ENCODE measurements at places on chromosomes 6 and 20.

- DNase-seq = no peak
Observed at GRCh38 chr6:150835620-150836019, 29.9 kb upstream of the MTHFD1L start.

- no peak for DNase-seq
Observed at GRCh38 chr6:108407904-108408827, 113.3 kb downstream of the AFG1L start.

DNA sequence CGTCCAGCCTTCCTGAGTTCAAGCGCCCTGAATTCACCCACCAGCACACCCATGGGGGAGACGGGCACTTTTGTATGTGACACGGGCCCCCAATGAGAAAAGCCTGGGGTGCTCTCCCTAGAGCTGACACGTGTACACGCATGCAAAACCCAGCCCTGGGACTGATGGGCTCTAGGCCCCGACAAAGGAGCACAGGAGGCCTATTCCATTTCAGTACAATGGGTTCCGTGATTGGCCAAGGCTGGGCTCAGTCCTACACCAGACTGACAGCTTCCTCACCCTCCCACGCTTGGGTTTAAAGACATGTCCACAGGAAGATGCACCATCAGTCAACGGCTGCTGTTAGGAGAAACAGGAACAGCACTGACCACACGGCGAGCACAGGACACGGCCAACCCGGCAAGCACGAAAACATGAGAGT, 8.8 kb downstream of the ZBTB46 start:
- DNase-seq = no peak

DNA sequence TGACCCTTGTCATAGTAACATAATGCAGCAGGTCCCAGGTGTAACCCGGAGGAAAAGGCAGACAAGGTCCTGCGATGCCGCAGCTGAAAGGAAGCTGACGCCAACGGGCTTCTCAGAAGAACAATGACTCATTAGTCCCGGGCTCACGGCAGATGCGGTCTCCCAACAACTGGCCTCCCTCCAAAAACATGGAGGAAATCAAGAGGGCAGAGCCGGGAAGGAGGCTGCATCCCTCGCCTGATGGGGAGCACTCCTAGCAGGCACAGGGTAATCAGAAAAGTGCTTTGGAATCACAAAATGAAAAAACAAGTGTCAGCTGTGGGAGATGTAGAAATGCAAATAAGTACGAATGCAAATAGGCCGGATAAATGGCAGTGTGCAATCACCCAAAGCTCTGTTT, 165.2 kb upstream of the AGPAT4 start:
- peak; percentile 77 for DNase-seq

DNA sequence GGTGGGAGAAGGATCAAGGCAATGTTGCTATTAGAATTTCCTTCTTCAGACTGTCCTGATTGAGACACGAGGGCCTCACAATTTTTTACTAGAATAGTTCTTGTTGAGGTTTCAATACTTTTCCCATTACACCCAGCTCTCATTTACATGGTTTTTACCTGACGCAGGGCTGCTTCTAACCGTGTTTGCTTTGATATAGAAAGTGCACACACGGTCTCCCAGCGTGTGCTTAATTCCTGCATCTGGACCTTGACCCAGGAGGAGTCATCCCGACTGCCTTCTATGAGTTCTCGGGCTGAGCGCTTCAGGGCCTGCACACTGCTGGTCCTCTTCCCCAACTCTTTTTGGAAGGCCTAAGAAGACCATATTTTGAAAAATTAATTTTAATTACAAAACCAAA, 160.2 kb downstream of the DST start:
- DNase-seq = no peak
